ENCODE measurements at places on chromosomes 6 and 20. TPM values are rescaled to one million over a fixed set of nuclear protein-coding genes. Genes with fewer than 3 reads are reported as not detected.

Gene CST2
- not detected for total RNA-seq

Gene CDH4
- total RNA-seq, result 0.39 TPM

Gene LY6G6F
- total RNA-seq, result not detected

Gene RAB32
- total RNA-seq, result 1.1 TPM

Gene SIRPD
- total RNA-seq, result not detected

Gene TUBB2B
- total RNA-seq, result not detected

Gene SPATS1
- not detected for total RNA-seq

Gene SLC22A7
- not detected for total RNA-seq

Gene PCSK2
- total RNA-seq, result not detected

Gene C20orf202
- 0.20 TPM for total RNA-seq

Gene NRSN1
- total RNA-seq, result not detected

Gene RSPH4A
- 0.39 TPM for total RNA-seq

Gene ANGPT4
- not detected for total RNA-seq

Gene HLA-DQB1
- 6.3 TPM for total RNA-seq

Gene TREM1
- total RNA-seq, result not detected

Gene ZBTB2
- 29.5 TPM for total RNA-seq

Gene IFNGR1
- total RNA-seq, result 38.3 TPM

Gene MAS1
- not detected for total RNA-seq

Gene POLR1H
- total RNA-seq, result 50.0 TPM
